ENCODE measurements at places on chromosomes 1 and 21.
A peak's percentile ranks its signal among the peaks of the same experiment; 100 is the strongest.

DNA sequence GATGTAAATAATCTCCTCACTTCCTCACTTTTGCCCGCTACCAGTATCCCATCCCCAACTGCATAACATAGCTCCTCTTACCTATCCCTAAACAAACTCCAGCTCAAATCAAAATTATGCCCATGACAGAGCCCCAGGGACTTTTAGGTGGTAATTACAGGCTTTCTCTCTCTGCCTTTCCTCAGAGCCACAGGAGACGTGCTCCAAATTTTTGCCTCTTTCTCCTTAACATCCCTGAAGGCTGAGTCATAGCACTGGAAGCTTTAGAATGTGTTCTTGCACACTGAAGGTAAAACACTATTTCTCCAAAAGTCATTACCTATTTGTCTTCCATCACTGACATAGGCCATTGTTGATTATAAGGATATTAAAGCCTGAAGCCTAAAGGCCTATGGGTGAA lies 263.5 kb upstream of the PLD5 start:
- no peak for DNase-seq

GRCh38 chr1:160193091-160193819 lies 2.9 kb downstream of the CASQ1 start:
- DNase-seq, result peak; percentile 96

GRCh38 chr1:39876144-39876543 lies 7.2 kb downstream of the TRIT1 start:
- DNase-seq, result no peak

GRCh38 chr1:12603224-12603623 lies 14.8 kb downstream of the DHRS3 start:
- no peak for DNase-seq

DNA sequence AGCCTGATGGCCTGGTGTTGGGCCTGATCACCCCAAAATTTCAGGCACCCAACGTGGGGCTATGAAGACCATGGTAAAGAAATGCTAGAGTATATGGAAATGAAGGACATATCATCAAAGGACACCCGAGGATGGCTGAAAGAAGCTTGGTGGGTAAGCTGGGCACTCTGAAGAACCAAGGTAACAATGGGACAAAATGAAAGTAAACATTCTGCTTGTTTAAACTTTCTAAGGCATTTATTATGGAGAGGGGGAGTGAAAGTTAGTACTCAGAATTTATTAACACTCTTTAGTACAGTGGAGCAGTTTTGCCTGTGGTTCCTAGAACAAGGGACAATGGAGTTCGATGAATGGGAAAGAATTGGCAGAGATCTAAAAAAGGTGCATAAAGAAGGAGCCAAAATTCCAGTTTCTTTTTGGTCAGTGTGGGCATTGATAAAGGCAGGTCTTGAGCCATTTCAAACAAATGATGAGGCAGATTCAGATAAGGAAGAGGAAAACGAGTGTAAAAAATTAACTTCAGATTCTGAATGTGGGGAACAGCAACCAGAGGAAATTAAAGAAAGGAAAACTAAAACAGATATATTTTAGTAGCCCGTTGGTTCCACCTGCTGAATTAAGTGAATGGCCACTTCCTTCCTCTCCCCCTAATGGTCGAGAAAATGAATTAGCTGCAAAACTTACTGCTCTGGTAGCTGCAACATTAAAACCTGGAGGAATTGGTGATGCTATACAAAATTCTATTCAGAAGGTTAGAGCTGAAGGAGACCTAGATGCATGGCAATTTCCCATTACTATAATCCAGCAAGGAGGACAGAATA lies 8.4 kb upstream of the PM20D1 start:
- DNase-seq, result no peak

DNA sequence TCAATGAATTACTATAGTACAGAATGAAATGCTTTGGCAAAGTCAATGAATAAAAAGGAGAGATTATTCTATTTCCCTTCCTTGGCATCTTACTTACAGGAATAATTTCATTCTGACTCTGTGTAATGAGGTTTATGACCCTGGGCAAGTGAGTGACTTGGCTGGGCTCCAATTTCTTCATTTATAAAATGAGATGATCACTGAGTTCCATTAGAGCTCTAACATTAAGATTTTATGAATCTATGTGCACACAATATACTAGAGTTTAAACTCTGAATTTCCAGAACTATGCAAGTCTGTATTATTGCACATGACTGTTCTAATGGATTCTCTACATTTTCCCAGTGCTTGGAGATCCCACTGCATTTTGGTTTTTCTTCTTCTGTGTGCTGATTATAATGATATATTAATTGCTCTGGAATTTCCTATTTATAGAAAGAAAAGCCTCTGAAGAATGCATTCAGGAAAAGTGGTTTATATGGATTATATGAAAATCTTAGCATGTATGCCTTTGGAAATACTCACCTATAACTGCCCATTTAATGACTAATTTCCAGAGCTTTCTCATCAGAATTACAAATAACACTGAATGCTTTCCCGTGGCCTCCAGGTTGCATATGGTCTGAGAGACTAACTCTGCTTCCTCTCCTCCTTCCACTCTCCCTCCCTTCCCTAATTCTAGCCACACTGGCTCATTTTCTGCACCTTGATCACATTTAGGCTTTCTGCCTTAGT lies 97.4 kb upstream of the CHRM3 start:
- DNase-seq, result no peak

GRCh38 chr1:41322835-41323234 lies 38.4 kb upstream of the FOXO6 start:
- peak; percentile 75 for DNase-seq

- DNase-seq, result no peak
Observed at GRCh38 chr1:207848234-207848633, 62.7 kb downstream of the CD34 start.

- no peak for DNase-seq
Observed at GRCh38 chr1:114278430-114278829, 124.8 kb upstream of the SYT6 start.

DNA sequence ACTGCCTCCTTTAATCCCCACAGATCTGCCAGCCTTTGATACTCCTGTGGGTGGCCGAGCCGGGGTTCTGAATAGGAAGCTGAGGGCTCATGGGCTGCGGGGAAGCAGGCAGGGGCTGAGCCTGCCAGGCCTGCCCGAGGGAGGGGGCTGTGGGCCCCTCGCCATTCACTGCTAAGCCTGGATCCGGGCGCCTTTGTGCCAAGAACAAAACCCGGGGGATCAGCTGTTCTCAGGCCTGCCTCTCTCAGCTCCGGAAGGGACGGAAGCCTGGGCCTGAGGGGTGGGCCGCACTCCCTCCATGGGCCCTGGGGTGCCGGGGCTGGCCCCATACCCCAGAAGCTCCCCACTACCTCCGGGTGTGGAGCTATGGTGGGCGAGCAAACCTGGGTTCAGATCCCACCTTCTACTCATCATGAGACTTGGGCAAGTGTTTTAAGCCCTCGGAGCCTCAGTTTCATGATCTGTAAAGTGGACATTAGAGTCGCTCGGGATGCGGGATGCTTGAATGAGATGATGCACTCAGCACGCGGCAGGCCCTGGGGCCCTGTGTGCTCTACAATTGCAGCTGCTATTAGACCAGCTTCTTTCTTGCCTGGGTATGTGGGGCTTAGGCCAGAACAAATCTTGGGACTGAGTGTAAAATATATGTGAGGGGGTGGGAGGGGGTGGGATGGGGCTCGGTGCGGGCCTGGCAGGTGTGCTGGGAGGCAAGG lies 19.2 kb upstream of the EPHA2 start:
- DNase-seq, result no peak

DNA sequence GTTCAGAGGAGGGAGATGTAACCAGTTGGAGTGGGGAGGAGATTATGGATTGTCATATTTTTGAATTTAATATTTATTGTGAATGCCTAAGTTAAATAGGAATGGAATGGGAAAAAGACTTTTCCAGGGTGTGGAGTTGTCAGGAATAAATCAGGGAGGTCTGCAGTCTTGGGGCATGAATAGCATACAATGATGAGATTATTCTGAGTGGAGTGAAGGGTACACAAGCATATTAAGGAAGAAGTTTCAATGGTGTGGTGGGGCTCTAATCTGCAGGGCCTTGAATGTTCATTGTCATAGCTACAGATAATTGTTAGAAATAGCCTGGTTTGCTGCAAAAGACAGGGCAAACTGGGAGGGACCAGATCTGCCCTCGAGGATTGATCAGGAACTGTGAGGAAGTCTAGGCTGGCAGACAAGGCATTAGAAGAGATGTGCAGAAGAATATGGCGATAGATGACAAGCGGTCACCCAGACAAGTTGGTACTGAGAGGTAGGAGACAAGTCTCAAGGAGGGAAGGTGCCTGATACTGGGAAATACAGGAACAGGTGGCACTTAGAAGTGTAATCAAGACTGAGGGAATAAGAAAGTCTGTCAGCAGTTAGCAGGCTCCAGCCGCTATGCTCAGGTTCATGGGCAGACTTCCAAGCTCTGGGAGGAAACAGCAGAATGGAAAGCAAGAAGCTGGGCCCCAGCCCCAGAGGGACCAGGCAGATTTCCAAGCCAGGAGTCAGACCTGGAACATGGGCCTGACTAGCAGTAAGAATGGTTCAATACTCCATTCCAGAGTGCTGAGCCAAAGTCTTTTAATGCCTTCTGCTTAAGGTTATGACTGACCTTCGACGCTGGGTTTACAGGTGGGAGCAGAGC lies 20.9 kb upstream of the RGL1 start:
- DNase-seq, result no peak

- no peak for DNase-seq
Observed at GRCh38 chr1:228827019-228827418, 91.7 kb downstream of the RHOU start.

DNA sequence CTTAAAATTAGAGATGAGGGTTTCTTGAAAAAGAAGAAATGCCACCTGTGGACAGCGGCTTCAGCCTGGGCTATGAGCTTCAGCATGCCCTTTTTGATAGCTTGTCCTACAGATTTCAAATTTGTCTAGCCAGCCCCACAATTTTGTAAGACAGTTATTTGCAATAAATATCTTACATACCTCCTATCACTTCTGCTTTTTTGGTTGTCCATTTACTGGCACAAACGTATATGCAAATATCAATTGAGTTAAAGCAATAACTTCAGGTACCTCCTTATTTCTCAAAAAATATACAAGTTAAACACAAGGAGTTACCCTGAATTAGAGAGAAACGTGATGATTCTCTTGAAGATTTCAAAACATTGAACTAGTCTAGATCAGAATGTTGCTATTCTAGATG lies 53.5 kb downstream of the OLFM3 start:
- no peak for DNase-seq

DNA sequence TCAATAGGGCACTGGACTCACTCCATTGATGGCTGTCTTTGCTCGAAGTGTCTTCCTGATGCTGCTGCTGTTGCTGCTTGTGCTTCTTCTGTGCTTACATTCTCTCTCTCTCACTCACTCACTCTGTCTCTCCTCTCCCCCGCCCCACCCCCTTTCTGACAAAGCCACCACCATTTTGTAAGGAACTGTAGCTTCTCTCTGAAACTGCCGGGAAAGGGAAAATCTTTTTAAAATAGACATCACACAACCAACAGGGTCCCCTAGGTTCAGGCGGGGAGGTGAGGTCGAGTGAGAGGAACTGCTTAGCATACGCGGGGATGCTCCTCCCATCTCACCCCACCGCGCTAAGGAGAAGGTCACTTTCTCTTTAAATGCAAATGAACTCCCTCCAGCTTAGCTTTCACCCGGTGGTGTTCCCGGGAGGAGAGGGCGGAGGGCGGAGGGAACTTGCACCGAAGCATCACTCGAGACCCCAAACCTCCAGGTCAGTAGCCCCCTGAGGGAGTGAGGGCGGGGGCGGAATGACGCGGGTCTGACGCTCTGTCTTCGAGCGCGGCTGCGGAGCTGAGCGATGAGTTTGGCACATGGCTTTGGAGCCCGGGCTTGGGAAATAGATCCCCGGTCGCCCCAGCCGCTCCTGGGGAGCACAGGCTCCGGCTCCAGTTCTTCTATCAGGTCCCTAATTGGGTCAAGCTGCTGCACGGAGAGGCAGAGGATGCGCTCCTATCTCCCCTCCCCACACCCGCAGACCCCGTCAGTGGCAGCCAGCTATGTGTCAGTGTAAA lies at the start of gene CCDC28B:
Gene CCDC28B (plus strand): TSS at position 370 of the 785 bp plus-strand sequence. CDS start 1,341 bp downstream, outside the sequence.
- DNase-seq, result peak; percentile 71

GRCh38 chr1:119715542-119715941 lies 3.8 kb downstream of the PHGDH start:
- DNase-seq, result no peak

DNA sequence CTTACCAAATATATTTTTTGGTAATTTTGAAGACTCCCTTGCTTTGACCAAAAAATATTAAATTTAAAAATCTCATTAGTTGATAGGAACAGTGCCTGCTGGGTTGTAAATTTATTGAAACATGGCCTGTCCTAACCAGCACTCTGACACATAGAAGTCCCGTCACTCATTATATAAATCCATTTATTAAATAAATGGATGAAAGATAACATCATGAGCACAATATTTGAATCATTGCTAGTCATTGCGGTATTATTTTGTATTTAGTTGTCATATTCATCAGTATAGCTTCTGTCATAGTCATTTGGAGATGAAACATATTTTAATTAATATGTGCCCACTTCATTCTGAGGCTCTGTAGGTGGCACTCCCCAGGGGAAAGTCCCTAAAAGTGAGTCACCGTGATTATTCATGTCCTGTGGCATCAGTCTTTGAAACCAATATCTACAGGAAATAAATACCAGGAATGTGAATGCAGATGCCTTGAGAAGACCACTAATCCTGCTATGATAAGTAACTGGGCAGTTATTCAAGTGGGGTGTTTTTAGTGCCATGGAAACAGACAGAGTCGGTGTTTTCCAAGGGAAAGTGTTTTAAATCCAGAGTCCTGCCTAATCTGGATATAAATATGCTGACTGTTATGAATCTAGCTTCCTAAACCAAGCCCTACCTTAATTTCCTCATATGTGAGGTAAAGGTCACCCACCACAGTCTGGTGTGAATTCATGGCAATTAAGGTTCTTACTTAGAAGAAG lies 302.0 kb downstream of the DUSP10 start:
- DNase-seq, result no peak

DNA sequence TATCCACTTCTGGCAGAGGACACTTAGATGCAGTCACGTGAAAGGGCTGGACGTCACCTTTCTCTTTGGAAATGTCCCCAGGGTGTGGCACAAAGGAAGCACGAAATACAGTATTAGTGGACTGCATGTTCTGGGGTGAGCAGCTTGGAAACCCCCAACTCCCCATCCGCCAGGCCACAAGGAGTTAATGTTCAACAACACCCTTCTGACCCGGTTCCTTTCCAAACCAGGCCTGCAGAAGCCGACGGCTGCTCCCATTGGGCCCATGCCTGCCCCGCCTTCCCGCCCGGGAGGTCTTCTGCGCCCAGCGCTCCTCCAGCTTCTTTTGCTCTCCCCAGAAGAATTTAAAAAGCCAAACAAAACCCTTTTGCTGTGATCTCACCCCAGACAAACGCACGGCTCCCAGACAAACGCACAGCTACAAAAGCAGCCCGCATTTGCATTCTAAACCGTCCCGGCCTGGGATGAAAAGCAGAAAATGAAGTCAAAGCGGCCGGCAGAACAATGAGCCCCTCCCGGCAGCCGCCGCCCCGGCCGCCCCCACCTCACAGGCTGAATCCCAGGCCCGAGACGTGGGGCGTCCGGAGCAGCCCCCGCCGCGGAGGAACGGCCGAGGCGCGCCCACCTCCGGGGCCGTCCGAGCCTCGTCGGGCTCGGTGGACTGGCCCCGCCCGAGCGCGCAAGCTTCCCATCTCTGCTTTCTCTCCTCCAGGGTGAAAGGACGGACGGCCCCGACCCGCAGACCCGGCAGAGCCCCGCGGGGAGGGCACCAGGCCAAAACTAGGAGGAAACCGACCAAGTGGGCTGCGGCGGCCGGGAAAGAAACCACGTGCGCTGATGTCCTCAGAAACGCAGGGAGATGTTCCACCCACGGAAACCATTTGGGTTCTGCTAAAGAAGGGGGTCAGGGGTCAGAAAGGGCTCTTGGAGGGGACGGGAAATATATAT lies 101.9 kb downstream of the PLPP3 start:
- DNase-seq, result peak; percentile 56
